ENCODE measurements at places on chromosomes 4 and X.

GRCh38 chr4:39406763-39407583 is at the start of gene KLB:
Gene KLB (plus strand): TSS chr4:39406930. CDS start chr4:39406950, 20 bp downstream.
- no peak for DNase-seq

DNA sequence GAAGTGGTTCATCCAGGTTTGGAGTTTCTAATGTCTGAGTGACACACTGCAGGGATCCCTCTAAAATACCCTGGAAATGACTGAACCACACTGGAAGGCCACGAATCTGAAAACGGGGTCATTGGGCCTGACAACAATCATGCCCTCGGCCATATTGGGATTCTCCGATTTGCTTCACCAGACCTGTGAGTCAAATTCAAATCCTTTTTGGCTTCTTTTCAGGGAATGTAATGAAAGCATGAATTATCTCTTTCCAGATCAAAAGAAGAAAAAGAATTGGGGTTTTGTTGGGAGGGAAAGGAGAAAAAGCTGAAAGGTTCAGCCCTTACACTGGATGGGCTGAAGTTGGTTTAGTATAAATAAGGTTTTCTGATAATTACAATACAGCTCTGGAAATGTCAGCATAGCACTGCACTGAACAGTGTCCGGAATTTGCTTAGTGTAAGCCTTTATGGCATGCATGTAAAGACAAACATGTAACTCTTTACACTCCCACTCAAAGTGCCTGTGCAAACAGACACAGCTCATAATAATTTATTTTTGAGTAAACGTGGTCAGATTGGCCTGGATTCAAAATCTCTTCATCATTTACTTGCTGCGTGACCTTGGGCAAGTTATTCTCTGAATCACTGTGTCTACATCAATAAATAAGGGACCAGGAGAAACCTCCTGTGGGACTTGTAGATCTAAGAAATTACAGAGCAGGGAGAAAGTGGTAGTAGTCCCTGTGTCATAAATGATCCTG is 21.4 kb downstream of the CT47C1 start:
- no peak for DNase-seq

- no peak for DNase-seq
Observed at GRCh38 chr4:145823743-145824142, 114.9 kb downstream of the ZNF827 start.

GRCh38 chr4:128060121-128060698 is 902 bp upstream of the LARP1B start:
- DNase-seq: no peak

DNA sequence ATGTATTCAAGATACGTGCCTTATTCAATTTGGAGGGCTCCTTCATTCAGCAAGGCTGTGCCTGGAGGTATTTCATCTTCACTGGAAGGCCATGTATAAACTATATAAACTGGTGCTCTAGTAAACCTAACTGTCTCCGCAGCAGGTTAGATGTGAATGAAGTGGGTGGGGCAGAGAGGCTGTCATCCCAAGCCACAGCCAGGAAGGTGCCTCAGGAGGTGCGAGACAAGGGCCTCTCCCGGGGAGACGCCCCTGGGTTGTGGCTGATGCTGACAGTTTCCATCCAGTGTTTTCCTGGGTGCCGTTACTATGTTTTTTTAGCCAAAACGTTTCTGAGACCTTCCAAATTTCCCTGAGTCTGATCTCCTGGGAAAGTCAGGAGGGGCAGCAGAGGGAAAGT is 221.5 kb upstream of the RPL34 start:
- DNase-seq: no peak

DNA sequence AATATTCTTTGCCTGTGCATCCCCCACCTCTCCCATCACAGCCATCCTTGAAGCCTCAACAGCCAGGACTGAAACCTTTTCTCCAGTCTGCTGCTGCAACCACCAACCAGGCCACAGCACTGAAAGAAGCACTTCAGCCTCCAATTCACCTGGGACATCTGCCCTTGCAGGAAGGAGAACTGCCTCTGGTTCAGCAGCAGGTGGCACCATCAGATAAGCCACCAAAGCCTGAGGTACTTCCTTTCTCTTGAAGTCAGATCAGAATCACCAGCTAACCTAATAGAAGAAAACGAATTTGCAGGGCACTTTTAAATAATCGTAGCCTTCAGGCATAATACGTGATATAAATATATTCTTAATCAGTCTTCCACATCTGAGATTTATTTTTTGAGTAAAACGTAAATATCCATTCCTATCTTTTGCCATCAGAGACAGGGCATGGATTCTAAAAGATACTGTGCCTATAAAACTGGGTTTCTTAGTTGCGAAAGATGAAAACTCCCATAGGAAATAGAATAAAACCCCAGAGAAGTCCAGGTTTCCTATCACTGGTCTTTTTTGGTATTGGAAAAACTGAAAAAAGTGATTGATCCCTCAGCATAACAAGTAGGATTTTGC is 9.5 kb downstream of the AMBN start:
- peak; percentile 23 for DNase-seq

DNA sequence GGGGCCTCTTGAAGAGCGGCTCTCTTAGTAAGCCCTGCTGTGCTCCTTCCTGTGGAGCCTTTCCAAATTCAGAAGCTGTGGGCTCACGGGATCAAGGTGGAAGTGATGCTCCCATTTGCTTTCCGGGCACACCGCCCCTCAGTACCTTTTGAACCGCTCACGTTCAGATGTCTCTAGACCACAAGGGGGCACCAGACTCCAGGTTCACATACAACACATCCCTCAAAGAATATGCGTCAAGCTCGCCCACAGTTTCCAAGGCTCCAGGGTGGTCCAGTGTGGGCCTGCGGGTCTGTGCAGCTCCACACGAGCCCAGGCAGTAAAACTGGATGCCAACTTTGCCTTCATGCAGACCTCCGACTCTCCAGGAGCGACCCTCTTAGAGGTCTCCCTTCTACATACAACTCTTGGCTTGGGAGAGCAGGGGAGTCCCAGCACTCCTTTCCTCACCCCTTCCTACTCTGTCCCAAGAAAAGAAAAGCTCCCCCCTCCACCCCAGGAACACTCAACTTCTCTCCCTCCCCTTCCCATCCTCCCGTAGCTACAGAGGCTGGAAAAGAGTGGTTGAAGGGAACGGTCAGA is 11.0 kb downstream of the SUPT20HL1 start:
- peak; percentile 48 for DNase-seq

GRCh38 chrX:21907260-21907659 is 33.2 kb upstream of the SMS start:
- DNase-seq: no peak

DNA sequence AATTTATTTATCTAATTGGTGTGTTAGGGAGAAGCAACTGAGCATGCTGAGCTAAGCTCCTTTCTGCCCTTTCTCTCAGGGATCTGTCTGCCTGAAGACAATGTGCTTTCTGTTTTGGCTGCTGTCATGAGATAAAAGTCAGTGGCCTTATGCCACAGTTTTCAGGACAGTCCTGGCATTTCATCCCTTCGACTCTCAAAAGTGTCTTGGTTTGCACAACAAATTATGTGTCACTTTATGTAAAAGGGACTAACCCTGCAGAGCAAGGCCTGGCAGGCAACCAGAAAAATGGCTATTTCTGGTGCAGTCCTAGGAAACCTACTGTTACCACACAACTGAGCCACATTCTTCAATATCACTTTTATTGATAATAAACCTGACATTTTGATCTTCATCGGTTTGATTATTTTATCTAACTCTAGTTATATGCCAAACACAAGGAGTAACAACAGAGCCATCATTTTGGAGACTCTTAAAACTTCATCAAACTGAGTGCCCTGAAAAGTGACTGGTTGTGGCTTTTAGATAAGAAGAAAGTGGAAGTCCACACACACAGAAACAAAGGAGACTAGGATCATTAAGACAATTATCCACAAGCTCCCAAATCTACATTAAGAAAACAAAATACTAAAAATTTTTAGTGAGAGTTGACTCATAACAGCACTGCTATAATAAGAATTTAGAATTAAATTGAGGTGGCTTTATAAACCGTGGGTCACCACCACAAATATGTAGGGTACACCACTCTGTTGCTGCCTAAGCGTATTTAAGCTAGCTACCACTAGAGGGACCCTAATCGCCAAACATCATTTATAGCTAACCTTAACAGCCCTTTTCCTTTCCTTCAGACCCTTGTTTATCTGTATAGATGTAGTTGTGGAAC is 95.9 kb upstream of the PTPN13 start:
- no peak for DNase-seq

DNA sequence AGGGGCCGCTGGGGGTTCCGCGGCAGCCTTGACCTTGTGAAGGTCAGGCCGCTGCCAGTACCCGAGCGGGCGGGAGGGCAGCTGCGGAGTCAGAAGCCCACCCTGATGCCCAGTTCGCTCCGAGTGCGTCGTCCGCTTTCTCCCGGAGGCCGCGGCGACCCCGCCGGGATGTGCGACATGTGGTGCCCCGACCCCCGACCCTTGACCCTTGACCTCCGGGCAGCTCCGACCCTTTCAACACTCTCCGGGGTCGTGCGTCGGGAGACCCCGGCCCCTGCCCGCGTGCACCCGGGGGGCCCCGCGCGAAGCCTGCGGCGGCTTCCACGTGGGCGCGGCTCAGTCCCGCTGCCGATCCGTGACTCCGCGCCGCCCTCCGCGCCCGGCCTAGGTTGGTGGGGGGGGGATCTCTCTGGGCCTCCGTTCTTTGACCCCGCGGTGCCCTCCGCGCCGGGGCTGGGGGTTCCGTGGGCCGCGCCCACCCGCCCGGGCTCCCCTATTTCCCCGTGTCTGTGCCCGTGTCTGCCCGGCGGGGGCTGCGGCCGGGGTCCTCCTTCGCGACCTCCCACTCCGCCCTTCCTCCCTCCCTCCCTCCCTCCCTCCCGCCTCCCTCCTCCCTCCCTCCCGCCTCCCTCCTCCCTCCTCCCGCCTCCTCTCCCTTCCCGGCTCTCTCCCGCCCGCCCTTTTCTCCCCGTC is 609 bp upstream of the SLC25A6 start:
- no peak for DNase-seq

- no peak for DNase-seq
Observed at GRCh38 chrX:23195761-23196160, 138.9 kb upstream of the PTCHD1 start.

DNA sequence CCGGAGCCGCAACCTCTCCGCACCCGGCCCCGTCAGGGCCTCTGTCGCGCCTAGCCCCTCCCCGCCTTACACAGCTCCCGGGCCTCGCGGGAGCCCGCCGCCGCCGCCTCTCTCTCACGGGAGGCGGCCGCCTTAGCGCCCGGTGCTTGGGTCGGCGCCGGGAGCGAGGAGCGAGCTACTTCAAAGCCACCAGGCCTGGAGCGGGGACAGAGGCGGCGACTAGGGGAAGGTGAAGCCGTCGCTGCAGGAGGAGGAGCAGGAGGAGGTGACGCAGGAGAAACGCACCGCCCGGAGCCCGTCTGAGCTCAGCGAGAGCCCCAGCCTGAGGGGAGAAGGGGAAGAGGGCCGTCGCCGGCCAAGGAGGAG is 250 bp downstream of the USP9X start:
- DNase-seq: peak; percentile 55

GRCh38 chr4:93061826-93062225 is 758.1 kb downstream of the GRID2 start:
- DNase-seq: no peak

DNA sequence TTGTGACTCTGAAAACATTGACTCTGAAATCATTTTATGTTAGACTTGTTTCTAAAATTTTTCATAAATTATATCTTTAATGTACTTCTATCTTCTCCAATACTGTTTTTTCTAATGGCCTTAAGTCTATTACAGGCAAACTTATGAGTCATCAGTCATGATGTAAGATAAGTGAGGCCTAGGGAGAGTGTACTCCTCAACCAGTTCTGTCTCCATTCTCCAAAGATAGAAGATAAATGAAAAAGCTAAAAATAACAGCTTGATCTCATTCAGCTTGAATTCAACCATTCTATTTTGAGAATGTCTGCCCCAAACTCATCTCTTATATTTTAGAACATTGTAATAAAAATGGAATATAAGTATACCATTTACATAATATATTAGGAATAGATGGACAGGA is 34.5 kb downstream of the STBD1 start:
- DNase-seq: no peak

DNA sequence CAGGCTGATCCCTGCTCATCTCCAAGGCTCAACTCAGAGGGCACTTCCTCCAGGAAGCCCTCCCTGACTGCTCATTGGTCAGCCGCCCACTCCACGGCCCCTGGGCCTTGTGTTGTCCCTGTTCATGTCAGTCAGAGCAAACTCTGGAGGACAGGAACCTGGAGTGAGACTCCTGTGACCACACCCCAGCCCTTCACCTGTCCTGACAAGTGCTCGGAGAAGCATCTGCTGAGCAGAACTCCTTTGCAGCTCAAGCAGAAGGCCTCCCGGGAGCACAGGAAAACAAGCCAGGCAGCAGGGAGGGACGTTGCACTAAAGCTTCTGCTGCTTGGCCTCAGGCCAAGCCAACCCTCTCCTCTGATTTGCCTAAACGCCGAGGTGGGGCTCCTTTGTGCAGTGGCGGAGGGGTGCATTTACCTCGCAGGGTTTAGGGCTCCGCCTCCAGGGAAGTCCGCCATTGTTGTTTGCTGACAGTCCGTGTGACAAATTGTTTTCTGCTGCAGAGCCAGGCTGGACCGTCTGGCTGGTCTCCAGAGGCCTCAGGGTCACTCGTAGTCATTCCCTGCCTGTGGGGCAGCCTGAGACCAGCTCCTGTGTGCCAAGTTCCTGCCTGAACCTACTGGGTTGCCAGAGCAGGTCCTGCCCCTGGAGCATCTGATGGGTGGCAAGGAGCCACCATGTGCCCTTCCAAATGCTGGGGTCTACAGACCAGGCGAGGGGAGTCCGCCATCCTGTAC is 61.8 kb downstream of the C4orf50 start:
- DNase-seq: no peak

GRCh38 chr4:38818441-38818976 is 13.9 kb upstream of the TLR1 start:
- no peak for DNase-seq

DNA sequence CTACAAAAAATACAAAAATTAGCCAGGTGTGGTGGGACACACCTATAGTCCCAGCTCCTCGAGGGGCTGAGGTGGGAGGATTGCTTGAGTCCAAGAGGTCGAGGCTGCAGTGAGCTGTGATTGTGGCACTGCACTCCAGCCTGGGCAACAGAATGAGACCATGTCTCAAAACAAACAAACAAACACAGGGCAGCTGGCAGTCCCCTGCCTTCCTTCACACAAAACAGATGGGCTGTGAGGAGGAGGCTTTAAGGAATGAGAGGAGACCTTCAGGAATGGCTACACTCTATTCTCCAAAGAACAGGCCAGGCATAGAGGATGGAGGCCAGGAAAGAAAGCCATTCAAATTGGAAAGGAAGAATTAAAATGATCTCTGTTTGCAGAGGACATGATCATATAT is 65.6 kb upstream of the MAML3 start:
- DNase-seq: no peak

- no peak for DNase-seq
Observed at GRCh38 chrX:46922611-46923010, 10.4 kb downstream of the JADE3 start.

- no peak for DNase-seq
Observed at GRCh38 chr4:8721621-8722020, 129.1 kb downstream of the CPZ start.
